AG20443 (cell line): ENCODE measurements at places on chromosomes 4 and X.

- DNase-seq: no peak
These were observed 10.7 kb downstream of the CAPN6 start for GRCh38 chrX:111259559-111259958.

- no peak for DNase-seq
These were observed 194.4 kb upstream of the LDB2 start for GRCh38 chr4:17092736-17093437.

DNA sequence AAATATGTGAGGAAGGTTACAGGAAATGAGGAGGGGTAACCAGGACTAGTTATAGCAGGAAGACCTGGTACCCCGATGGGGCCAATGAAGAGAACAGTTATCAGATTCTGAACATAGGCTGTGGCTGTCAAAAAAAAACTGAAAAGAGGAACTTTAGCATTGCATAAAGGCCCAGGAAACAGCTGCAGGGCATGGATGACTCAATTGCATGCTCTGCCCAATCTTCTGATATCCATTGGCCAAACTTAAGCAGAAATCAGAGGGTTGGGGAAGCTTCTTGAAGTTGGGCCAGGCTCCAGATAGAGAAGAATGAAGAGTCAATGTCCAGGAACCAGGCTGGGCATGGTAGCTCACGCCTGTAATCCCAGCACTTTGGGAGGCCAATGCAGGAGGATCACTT, 1222.4 kb upstream of the PRKX start:
- no peak for DNase-seq

GRCh38 chrX:124504111-124504983, 158.0 kb downstream of the SH2D1A start:
- peak; percentile 9 for DNase-seq

- peak; percentile 21 for DNase-seq
These were observed 29.7 kb downstream of the BCOR start for GRCh38 chrX:40068048-40068447.

DNA sequence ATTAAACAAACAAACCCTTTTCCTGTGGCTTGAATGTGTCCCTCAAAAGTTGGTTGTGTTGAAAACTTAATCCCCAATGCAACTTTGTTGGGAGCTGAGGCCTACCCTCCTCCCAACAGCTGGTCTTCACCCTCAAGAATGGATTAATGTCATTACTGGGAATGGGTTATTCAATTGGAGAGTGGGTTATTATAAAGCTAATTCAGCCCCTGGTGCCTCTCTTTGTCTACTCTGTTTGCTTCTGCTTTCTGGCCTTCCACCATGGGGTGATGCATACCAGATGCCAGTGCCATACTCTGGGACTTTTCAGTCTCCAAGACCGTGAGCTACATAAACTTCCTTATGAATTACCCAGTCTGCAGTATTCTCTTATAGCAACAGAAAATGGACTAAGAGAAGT, 706.5 kb downstream of the CCSER1 start:
- no peak for DNase-seq

DNA sequence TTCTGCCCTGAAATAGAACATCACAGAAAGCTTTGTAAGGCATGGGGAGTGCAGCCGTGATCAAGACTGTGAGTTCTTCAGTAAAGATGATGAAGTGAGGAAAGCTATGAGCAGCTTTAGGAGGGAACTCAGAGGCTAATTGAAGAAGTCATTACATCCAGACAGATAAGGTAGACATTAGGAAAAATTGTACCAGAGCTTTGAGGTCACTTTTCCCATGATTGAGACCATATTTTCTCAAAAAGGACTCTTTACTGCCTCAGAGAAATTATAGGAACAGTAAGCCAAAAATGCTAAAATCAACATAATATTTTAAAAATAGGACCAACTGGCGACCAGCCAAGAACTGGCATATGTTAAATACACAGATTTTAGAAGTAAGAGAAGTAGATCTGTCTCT, 11.2 kb downstream of the CHST7 start:
- no peak for DNase-seq

- peak; percentile 30 for DNase-seq
These were observed 436.2 kb downstream of the FAT4 start for GRCh38 chr4:125750828-125751466.

DNA sequence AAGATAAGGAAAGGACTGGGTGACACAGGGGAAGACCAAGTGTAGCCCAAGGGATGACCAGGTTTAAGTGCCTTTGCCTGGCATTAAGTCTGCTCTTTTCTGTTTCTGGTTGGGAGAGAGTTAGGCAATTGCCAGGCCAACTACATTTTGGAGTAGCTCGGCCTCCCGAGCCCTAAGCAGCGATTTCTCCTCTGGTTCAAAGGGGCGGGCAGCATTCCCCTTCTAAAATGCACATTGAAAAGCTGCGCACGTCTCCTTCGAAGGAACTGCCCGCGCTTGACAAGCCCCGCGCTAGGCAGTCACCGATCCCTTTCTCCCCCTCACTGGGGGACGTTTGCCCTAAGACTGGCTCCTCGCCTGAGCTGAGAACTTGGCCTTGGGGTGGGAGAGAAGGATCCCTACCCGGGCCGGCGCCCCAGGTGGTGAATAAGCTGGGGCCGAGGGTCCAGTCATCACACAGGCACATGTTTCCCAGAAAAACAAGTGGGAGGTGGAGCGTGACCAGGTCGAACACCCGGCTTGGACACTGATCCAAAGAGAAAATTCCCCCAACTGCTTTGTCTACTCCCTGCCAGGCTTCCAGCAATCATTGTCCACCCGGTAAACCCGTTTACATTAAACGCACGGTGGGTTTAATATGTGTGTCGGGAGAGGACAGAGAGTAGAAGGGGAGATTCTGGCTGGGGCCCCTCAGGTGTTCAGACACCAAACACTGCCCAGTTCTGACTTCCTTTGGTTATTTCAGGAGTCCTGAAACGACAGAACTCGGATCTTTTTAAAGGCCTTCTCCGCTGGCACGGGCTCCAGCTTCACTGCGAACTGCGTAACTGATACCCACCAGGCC, 4.0 kb downstream of the ARX start:
- no peak for DNase-seq

DNA sequence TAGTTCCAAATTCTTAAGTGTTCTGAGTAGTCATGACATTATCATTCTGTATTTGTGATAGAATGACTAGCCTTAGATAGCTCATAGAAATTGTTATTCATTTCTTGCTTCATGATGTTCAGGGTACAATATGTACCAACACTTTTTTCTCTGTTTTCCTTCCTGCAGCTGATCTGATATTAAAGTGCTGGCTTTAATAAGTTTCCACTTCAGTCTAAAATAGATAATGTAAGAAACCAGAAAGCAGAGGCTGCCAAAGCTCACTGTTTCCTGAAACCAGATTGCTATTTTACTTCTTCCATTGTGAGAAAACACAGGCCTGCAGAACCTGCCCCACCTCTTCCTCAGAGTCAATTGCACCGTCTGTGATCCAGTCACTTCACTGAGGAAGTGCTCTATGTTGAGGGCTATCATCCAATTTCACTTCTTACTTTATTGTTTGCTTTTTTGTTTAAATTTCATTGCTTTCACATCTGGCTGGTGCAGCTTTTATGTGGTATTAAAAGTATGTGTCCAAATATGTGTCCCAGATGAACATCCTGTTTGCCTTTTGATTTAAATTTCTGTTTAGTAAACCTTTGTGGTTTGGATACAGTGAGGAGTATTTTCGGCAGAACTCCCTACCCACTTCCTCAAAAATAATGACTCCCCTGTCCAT, 652.1 kb downstream of the ANKRD50 start:
- peak; percentile 24 for DNase-seq

GRCh38 chr4:158895797-158896576, 127.2 kb downstream of the FNIP2 start:
- DNase-seq: no peak

DNA sequence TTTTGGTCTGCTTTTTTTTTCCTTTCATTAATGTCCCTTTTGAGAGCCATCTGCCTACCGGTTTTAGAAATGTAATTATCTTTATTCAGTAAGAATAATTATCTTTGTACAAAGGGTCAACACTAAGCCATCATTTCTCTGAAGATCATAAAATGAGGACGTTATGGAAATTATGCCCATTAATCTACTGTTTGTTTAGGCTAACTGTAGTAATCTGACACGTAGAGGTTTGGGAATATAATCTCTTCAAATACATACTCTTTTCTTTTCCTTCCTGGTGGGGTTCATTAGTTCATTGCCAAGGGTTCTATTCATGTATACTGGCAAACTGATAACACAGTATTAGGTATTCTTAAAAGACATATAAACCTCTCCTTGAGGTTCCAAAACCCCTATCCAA, 3.8 kb upstream of the HSD17B13 start:
- no peak for DNase-seq

- peak; percentile 26 for DNase-seq
These were observed 207.1 kb upstream of the DKK2 start for GRCh38 chr4:107243141-107243781.

- no peak for DNase-seq
These were observed 61.6 kb downstream of the LEF1 start for GRCh38 chr4:108107101-108107500.

GRCh38 chr4:65973186-65973585, 302.9 kb upstream of the EPHA5 start:
- no peak for DNase-seq

GRCh38 chr4:36854554-36854953, 390.0 kb upstream of the NWD2 start:
- DNase-seq: no peak

DNA sequence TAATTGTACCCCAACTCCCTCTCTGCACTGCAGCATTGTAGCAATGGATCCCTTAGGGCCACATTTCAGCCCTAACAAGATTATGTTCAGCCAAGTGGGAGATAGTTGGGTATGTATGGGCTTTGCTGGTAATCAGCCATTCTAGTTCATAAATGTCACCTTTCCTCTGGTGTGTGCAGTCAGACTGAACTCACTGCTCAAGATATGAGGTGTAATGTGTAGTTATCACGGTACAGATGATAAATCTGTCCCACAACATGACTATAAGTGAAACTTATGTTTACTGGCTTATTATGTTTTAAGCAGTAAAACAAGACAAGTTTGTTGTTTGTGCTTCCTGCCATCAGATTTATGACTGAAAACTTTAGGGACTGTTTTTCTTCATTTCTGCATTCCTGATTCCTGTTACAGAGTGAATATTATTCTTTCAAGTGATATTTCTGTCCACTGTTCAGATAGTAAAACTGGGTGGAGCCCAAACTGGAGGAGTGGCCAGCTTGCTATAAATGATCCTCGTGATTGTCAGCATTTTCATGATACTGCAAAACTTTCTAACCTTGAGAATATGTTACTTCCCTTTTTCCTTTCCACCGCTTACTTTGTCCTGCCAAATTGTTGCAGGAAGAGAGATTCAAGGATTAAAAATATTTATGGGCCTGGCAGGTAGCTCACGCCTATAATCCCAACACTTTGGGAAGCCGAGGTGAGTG, 44.9 kb downstream of the ANAPC4 start:
- DNase-seq: no peak

DNA sequence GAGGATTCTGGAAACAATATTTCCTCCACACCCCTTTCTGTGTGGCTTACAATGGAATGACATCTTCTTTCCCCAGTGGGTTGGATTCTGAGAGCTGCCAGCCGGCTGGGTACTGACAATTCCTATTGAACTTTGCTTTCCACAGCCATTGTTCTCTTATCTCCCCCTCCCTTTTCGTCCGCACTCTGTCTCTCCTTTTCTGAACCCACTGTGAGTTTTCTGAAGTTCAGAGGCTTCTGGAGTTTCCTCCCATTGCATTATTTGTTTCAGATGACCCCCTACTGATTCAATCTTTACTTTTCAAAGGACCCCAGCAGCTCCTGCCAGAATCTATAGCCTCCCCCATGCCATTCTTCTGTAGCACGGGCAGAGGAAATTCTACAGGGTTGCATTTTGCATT, 10.4 kb downstream of the SMPX start:
- DNase-seq: peak; percentile 9

- peak; percentile 67 for DNase-seq
These were observed 723 bp downstream of the NKX6-1 start for GRCh38 chr4:84498203-84498934.

DNA sequence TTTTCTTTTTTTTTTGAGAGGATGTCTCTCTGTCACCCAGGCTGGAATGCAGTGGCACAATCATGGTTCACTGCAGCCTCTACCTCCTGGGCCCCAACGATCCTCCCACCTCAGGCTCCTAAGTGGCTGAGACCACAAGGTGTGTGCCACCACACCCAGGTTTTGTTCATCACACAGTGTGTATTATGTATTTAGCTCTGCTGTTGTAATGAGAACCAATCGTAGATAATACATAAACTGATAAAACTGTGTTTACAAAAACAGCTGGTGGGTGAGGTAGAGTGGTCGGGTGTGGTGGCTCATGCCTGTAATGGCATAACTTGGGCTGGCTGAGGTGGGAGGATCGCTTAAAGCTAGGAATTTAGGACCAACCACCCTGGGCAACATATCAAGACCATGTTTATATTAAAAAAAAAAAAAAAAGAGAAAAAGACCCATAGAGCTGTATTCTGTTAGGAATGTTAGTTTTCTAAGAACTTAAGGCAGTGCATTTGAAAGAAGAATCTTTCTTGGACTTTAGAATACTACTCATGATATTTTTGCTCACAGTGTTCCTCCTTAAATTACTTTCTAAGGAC, 34.9 kb downstream of the POLR2B start:
- no peak for DNase-seq

- DNase-seq: peak; percentile 18
These were observed 132.2 kb upstream of the FAM47B start for GRCh38 chrX:34810364-34810763.

DNA sequence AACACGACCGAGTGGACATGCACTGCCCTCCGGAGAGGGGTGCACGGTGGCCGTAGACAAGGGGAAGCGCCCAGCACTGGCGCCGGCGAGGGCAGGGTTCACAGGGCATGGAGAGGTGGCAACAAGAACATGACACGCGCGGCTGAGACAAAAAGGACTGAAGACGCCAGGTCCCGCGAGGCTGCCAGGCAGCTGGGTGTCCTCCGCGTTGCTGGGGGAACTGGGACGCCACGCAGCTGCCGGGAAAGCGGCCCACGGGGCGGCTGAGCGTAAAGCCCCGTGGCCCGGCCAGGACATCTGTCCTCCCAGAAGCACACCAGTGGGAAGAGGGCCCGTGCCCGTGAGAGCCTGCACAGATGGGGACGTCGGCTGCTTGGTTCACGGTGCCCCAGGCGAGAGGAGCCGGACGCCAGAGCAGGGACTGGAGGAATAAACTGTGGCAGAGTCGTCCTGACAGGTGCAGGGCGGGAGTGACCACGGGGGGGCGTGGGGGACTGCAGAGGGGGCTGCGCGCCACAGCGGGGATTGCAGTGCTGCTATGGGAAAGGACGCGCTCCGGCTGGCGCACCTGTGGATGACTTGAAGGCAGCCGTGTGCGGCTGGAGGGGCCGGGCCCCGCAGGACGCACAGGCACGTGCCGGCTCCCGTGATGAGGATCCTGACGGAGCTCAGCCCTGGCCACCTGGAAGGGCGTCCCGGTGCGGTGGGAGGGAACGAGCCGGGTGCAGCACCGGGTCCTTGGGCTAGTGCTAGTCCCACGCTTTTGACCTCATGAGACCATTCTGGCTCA, 32.1 kb upstream of the GTPBP6 start:
- DNase-seq: no peak

DNA sequence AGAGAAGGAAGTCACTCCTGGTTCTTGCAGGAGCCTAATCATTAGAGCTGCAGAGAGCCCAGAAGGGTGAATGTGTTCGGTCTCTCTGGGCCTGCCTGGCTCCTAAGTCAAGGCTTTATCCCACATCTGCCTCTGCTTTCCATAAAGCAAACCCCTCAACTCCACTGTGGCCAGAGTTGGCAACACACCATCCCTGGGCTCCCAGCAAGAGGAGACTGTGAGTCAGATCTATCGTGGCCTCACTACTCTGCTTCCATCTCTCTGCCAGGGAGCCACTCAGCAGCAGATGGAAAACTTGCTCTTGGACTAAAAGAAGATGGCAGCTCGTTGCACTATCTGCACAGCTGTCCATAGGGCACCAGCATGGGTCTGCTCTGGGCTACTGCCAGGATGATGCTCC, 348.2 kb downstream of the FBXW7 start:
- peak; percentile 58 for DNase-seq

- no peak for DNase-seq
These were observed 286.1 kb upstream of the PRPS2 start for GRCh38 chrX:12505127-12505526.
